ENCODE measurements at places on chromosomes 16 and 17.

DNA sequence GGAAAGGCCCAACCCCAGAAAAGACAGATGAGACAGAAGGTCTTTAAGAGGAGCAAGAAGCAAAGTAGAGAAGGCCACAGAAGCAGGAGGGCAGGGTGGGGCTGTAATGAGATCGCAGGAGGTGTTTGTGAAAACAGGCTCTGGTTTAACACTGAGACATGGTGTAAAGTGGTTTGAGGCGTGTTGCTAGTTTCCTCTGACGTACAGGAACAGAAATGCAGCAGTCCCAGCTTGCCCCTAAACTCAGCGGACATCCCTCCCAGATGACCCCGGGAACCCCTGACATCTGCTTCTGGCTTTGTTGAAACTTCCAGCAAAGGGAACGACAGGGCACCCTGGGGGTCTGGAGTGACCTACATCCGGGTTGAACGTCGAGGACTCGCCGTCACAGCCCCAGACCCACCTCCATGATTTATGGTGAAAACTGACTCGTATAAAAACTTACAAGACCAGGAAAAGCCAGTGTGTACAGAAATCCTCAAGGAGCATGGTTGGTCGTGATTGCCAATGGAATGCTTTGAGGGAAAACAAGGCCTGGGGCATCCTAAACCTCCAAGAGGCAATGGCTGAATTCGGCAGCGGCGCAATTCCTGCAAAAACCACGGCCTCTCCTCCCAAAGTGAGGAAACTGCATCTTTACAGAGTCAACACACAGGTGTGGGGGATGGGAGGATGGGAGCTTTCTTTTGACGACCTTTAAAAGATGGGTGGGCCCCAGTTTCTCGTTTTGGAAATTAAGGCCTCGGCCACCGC, 25.8 kb downstream of the LITAF start:
- no peak for DNase-seq

DNA sequence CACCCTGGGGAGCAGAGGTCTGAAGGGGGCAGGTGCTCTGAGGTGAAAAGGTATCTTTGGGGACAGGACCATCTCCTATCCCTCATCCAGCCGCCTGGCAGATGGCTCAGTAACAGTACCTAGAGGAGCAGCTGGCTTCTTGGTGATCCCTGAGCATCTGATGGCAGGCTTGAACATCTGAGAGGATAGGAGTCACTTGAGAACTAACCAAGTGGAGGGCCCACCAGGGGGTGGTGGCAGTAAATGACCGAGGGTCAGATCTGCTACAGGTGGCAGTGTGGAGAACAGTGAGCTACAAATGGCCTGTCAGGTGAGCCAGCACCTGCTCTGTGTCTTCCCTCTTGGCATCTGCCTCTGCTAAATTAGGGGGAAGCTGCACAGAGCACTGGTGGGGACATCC, 13.8 kb downstream of the HROB start:
- DNase-seq, result peak; percentile 93

GRCh38 chr16:75761108-75761507, 34.8 kb upstream of the CPHXL start:
- DNase-seq, result no peak

DNA sequence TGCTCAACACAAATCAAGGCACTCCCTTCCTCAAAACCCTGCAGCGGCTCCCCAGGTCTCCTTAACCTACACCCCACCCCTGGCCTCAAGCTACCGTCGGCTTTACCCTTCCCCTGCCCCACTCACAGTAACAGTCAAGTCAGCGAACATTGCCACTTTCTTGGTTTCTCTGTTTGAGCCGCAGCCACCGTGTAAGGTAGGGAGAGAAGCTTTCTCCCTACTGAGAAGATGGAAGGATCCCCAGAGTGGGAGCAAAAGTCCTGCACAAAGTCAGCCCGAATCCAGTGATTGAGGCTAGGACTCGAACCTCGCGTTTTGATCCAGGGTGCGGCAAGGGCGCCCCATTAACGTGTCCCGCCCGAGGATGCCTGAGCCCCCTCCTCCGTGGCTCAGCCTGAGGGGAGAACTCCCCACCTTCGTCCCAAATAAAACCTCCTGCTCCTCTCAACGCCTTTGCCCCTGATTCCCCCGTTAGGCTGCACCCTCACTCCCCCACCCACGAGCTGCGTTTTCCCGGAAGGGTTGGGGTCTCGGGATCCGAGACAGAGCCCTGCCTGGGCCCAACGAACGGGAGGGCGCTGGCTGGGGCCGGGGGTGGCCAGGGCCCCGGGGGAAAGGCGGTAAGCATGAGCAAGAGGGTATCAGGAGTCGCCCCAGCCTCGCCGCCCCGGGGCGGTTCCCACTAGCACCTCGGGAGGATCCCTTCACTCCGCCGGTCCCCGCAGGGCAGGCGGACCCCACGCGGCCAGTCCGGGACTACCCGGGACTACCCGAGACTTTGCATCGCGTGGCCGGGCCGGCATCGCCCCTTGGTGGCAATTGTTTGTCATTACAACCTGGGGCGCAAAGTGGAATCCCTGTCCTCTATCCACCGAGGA, 9.9 kb upstream of the NAGS start:
- no peak for DNase-seq

GRCh38 chr17:66438101-66438500, 135.7 kb downstream of the PRKCA start:
- no peak for DNase-seq

GRCh38 chr17:69722518-69722917, 308.0 kb downstream of the MAP2K6 start:
- no peak for DNase-seq

- peak; percentile 32 for DNase-seq
Measured at GRCh38 chr17:74757502-74757901, 9.1 kb downstream of the NHERF1 start.

GRCh38 chr17:78475211-78475610, 96.8 kb downstream of the PGS1 start:
- no peak for DNase-seq

GRCh38 chr17:37259030-37259735, 116.6 kb upstream of the C17orf78 start:
- DNase-seq, result no peak

- DNase-seq, result no peak
Measured at GRCh38 chr17:75757086-75757681, 7.8 kb downstream of the GALK1 start.

GRCh38 chr16:58098207-58099096, 30.7 kb downstream of the CFAP20 start:
- DNase-seq, result no peak

DNA sequence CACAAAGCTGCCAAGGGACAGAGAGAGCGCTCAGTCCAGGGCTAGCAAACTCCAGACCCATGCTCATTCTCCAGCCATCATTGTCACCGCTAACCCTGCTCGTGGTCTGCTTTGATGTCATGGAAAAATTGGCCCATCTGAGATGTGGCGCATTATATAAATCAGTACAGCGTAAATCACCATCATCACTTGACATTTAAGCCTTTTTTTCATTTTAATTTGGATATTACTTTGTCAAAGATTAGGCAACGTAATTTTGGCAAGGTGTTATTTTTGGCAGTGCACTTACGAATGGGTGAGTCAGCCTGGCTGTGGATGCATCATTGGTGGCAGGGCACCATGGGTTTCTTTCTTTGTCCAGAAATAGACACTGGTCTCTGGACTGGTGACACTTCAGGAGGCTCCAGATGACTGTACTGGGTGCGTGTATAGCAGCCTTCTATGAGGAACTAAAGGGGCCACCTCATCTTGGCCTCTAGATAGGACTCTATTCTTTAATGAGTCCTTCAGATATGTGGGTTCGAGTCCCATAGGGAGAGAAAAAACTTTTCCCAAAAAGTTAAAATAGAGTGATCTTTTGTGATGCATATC, 166.3 kb downstream of the MSI2 start:
- DNase-seq, result no peak

DNA sequence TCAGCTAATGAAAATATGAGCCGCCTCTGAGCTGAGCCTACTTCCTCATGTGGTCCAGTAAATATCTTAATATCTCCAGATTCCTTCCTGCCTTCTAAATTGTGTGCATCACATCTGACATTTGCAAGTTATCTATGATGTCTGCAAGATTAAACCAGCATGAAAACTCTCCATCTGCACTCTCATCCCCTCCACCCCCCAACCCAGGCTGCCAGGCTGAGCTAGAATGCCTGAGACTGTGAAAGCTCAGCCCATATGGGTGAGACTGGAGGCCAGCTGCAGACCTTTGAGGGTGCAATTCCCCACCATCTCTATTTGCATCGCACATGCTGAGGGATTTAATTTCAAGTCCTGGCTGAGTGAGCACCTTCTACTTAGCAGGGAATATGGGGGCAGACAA, 82.8 kb downstream of the ASIC2 start:
- peak; percentile 44 for DNase-seq

GRCh38 chr16:80447241-80447640, 93.6 kb upstream of the DYNLRB2 start:
- no peak for DNase-seq

DNA sequence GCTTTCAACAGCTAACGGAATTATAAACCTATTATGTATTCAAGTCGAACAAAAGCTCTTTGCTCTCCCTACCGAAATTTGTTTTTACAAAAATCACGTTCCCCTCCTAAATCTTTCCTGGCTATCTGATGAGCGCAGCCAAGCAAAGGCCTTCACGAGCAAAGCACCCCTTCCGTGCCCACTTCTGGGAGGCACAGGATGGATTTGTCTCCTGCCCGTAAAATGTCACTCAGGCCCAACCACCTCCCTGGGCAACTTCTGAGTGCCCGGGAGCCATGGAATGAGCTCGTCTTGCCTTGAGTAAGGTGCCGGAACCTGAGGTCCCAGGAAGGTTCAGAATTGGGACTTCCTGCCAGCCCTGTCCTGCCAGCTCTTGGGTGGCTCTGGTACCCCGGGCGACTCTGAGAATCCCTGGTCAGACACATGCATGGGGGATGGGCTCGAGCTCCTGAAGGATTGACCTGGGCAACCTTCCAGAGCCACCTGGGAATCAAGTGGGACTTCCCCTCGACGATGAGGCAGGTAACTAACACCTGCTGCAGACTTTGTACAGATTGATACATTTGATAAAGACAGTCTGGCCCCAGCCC, 19.8 kb downstream of the SLC7A5 start:
- DNase-seq, result no peak

DNA sequence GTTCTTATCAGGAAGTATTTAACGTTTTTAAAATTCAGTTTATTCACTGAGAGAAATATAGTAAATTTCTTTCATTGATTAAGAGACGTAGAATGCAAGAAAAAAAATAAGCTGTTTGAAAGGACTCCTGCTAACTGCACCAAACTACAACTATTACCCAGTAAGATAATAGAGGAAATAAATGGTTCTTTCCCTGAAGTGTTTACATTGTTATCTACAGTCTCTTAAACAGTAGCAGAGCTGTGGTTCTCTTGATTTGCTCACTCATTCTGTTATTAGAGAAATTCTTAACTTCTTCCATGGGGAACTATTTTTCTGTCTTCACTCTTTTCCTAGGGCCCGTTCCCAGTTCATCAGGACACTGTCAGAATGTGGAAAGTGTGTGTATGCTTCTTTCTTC, 973.0 kb downstream of the KCNJ2 start:
- DNase-seq, result no peak

DNA sequence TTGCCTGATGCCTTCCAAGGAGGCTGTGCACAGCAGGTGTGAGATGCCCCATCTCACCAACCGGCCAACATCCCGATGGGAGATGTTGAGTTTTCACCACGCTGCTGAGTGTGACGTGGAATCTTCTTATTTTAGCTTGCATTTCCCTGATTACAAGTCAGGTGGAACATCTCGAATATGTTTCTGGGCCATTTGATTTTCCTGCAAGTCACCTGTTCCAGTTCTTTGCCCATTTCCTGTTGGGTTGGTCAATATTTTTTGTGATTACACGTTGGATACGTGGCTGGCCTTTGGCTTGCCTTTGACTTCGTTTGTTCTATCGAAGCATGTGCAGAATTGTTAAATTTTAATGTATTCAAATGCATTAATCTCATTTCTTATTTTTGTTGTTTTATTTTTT, 8.3 kb upstream of the CDH15 start:
- DNase-seq, result no peak

DNA sequence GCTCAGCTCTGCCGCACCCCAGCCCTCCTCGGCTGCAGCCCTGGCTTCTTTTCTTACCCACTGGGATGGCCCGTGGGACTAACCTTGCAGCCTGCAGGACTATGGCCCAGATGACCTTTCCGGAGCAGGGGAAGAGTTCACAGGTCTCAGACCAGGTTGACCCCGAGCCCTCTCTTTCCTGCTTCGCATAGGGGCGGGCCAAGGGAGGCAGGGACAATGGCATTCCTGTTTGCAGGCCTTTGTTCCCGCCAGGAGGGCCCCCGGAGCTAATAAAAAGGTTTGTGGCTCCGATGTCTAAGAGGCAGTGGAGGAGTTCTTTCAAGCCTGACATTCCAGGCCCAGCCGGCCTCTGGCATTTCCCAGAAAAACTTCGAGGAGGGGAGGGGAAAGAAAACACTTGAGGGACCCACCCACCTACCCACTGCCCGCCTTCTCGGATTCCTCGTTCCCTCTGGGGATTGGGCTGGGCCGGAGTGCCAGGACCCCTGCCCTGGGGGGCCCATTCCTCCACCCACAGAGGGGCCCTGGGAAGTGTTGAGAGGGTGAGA, 5.8 kb upstream of the SOCS3 start:
- DNase-seq, result no peak

DNA sequence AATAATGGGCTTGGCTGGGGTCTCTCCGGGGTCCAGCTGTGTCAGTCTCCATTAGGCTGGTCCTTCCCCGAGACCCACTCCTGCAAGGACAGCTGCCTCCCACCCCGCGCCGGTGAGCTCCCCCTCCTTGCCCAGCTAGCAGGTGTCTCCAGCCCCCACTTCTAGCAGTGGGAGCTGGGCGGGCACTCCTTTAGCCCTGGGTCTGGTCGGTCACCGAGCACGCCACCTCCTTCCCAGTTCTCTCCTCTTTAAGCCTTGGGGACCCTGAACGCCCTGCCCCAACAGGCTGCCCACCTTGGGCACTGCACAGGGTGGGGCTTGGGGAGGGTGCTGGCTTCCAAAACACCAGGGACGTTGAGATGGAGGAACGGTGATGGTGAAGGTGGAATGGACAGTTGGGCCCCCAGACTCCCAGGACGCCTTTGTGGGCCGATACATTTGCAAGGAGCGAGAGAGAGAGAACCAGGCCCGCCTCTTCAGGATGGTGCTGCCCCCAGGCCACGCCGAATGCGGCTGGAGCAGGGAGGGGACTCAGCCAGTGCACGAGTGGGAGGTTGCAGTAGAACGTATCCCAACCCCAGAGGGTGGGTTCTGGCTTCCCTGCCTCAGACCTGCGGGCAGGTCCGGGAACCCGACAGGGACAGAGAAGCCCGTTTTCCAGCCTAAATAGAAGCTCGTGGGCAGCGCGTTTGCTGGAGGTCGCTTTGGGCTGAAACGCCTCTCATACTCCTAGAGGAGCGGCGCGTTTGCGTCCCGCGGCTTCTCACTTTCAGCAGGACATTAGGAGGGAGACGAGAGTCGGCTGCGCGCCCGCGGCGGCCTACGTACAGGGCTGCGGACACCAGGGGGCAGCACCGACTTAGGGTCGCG, 10.7 kb downstream of the TBX2 start:
- DNase-seq, result no peak

- DNase-seq, result no peak
Measured at GRCh38 chr17:58960068-58960467, 146.6 kb downstream of the TRIM37 start.

GRCh38 chr17:34847938-34848337, 113.3 kb downstream of the CCT6B start:
- no peak for DNase-seq

- DNase-seq, result no peak
Measured at GRCh38 chr17:36816214-36816906, 120.9 kb upstream of the LHX1 start.
